Activated T-cell treated with anti-CD3 and anti-CD28 coated beads, Interleukin-2, amount 50 U/mL, for 1 hour (primary cell): ENCODE measurements at places on chromosomes 4 and X.

- no peak for DNase-seq
Measured at GRCh38 chr4:10095296-10095991, 21.2 kb downstream of the WDR1 start.

DNA sequence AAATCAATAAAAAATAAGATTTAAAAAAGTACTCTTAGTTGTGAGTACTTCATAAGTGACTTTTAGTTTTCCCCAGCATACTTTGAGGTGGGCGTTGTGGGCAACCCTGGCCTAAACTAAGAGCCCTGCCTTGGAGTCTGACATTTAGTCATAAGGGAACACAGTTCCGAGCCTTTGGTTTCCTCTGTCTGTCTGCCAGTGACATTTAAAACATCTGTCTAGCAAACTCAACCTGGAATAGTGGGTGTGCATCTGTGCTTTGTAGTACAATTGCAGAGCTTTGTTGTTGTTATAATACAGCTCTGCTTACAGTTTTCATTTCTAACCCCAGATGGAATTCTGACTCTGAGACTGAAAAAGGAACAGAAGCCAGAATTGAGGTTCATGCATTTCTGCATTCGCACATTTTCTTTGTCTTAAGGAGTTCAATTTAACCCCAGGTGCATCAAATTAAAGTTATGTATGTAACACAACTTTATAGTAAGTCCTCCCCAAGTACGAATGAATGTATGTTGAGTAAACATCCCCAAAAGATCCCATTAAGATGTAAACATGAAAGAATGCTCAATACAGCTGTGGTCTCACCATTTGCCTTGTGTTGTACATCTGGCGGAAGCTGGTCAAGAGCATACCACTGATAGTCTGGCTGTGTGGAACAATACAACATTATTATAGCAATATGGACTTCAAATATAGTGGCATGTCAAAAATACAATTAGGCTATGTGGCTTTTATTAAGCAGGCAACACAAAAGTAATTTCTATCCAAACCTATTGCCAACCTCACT, 25.9 kb downstream of the TNIP3 start:
- DNase-seq, result peak; percentile 25

DNA sequence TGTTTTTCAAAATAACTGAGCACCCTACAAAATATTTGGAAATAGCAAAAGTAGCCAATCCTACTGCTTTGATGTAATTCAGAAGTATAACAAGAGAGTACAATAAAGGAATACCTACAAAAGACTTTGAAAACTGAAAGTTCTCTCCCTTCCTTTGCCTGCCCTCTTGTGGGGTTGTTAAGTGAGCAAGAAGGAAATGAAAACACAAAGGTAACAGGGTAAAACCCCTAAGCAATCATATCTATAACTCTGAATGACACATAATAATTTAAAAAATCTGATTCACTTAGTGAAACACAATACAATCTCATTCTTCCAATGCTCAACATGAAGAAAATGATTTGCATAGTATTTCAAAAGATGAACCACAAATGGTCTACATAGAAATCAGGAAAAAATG, 98.2 kb downstream of the FRYL start:
- no peak for DNase-seq

DNA sequence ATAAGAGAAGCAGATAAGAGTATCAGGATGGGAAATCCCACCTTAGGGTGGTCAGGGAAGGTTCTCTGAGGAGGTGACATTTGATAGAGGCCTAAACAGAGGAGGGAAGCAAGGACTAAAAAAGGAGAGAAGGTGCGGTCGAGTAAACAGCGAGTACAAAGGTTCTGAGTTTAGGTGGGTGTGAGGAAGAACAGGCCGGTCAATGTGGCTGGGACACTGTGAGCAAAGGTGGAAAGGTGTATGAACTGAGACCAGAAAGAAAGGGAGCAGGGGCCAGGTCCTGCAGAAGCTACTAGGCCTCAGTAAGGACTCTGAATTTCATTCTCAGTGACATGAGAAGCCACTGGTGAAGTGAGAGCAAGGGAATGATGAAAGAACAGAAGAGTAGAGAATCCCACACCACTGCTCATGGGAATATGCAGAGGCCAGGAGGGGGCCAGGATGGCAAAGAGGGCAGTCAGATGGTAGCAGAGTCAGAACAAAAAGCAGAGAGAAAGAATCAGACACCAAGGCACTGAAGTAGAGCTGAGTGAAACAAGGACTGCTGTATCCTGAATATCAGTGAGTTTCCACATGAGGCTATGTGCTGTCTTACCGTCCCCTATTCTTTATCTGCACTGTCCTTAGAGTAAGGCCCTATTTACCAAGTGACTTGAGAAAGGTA, 18.0 kb downstream of the PRSS48 start:
- DNase-seq, result no peak

DNA sequence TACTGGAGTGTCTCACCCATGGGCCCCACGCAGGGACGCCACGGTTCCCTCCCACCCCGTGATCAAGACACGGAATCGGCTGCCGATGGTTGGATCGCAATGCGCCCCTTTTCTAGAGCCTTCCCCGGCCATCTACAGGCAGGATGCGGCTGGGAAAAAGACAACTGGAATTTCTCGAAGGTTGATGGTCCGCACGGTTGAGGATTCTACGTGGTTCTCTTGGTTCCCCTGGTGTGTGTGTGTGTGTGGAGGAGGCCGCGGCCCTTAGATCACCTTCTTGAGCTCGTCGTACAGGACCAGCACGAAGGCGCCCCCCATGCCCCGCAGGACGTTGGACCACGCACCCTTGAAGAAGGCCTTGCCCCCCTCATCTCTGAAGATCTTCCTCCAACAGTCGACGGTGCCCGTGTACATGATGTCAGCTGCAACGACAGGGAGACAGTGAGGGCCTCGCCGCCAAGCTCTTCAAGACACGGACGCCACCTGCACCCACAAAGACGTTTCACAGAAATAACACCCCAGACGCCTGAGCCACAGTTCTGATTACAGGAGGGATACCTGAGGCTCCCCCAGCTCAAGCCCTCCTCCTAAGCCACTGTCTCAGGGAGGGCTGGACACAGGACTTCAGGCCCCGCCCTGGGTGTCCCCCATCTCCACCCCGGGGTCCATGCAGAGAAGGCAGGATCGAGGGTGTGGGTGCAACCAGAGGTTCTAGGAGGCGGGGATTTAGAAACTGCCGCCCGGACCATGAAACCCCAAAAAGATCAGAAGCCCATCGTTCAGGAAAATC, 5.4 kb downstream of the SLC25A6 start:
- DNase-seq, result no peak

GRCh38 chr4:82785611-82786400, 12.8 kb downstream of the SCD5 start:
- no peak for DNase-seq

DNA sequence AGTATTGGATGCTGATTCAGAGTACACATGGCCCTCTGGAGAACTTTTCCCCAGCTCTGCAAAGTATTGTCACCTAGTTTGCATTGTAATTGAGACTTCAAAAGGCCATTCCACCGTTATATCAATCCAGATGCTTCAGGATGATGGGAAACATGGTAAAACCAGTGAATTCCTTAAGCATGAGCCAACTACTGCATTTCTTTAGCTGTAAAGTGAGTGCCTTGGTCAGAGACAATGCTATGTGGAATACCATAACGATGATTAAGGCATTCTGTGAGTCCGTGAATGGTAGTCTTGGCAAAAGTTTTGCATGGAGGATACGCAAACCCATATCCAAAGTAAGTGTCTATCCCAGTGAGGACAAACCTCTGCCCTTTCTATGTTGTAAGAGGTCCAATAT, 355.2 kb downstream of the DCAF12L2 start:
- DNase-seq, result no peak

GRCh38 chr4:121706595-121707021, 9.8 kb upstream of the ANXA5 start:
- no peak for DNase-seq

GRCh38 chrX:155262970-155263754, 1.1 kb downstream of the RAB39B start:
- DNase-seq, result no peak

DNA sequence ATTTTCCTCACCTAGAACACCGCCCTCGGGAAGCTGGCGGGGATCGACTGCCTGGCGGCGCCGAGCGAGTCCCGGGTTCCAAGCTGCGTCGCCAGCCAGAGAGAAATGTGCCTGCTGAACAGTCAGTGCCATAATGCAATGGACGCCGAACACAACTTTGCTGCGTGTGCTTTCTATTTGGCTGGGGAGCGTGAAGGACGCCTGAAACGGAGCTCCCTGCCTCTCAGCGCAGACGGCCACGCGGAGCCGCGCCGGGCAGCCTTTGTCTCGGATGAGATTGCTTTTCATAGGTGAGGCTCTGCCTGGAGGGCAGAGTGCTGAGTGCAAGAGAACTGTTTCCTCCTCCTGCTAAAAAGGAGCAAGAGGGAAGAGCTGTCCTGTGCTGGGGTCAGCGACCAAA, 107.7 kb upstream of the BCOR start:
- no peak for DNase-seq

- DNase-seq, result no peak
Measured at GRCh38 chrX:149683966-149684730, 27.7 kb upstream of the MAGEA11 start.

DNA sequence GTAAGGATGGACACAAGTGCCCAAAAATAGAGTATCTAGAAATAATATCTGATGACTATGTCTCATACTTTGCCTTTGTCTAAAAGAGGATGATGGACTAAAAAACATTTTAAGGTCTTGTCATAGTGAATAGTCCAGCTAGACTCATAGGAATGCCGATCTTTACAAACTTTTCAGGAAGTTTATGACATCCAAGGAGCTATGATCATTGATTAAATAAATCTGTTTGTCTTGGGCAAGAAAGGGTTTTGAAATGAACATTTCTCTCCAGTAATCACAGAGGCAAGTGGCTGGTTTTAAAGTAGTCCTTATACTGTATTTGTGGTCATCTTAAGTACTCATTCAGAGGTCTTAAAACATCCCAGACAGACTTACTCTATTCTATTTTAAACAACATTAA, 109.8 kb downstream of the MAPK10 start:
- no peak for DNase-seq

GRCh38 chr4:1207603-1208265, 35.4 kb upstream of the SPON2 start:
- DNase-seq, result peak; percentile 13

- DNase-seq, result no peak
Measured at GRCh38 chr4:137998666-137999429, 243.3 kb downstream of the SLC7A11 start.

DNA sequence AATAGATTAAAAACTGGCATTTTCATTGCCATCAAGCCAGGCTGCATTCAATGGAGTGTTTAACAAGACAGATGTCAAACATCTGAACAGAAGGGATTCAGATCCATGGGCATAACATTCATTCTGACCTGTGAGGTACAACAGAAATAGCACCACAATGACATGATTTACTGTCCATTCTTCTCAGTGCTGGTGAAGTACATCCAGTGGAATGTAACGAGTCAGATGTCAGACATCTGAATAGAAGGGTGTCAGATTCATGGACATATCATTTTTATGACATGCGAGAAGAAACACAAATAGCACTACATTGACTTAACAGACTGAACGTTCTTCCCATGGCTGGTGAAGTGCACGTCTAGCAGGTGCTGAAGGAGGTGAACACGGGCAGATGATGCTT, 186.4 kb downstream of the PPP4R3C start:
- DNase-seq, result no peak

GRCh38 chr4:11635342-11635741, 206.6 kb upstream of the HS3ST1 start:
- DNase-seq, result no peak

DNA sequence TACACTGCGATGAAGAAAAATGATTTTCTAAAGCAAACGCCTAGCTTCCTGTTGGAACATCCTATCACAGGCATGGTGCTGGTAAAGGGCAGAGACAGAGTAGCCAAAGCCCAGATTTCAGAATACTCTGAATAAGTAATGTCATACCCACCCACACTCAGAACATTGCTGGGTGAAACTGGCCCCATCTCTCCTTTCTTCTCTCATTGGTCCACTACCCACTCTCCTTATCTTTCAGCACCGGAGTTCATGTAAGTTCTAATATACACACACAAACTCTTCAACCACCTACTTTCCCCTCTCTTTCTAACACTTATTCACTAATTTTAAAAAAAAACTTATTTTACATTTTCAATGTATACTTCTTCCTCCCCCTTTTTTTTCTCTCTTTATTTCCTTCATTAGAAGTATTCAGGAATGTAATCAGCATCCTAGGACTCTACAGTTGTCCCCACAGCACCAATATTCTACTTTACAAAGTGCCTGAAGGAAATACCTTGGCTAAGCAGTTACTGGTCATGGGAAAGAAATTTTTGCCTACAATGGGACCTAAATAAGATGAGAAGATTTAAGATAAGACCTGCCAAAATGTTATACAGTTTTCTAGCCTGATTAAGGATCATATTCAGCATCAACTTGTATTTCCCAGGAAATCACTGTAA, 63.0 kb downstream of the SEC24D start:
- no peak for DNase-seq

- DNase-seq, result no peak
Measured at GRCh38 chr4:1959104-1959384, 49.7 kb downstream of the NELFA start.

- no peak for DNase-seq
Measured at GRCh38 chr4:86543560-86544309, 50.4 kb upstream of the PTPN13 start.

DNA sequence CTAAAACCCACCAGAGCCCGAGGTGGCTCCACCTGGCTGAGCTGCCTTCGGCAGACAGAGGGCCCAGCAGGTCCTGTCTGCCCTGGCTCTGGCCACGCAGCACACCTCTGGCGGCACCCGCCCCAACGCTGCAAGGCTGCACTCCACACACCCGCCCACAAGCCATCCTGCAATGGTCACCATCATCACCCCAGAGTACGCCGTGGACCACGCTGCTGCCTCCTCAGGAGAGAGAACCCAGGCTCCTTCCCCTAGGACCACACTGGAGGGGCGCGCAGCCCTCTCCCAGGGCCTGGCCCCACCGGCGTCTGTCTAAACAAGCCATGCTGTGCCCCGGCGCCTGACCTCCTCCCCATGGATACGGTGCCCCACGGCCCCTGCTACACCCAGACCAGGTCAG, 39.6 kb upstream of the CPLX1 start:
- no peak for DNase-seq

DNA sequence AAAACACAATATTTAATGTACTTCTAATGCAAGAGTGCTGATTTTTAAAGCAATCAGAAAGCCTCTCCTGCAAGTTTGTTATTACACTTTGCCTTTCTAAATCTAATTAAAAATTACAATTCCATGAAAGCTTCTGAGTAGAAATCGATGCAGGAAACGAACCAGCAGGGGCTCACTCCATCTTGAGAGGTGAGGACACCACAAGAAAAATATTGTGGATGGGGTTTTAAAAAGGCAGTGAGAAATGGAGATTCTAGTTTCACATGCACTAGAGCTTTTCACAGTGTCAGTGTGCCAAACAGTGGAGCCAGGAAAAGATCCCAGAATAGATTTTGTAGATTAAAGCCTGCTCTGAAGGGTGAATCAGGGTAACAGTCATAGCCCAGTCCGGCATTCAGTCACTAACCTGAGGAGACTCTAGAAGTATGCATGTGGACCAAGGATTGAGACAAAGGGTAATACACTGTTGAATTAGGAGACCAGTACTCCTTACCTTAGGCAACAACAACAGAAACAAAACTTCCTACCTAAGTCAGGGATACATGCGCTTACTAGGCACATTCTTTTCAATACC, 362.3 kb downstream of the NAF1 start:
- DNase-seq, result no peak
